ENCODE measurements at places on chromosomes 4 and X.

DNA sequence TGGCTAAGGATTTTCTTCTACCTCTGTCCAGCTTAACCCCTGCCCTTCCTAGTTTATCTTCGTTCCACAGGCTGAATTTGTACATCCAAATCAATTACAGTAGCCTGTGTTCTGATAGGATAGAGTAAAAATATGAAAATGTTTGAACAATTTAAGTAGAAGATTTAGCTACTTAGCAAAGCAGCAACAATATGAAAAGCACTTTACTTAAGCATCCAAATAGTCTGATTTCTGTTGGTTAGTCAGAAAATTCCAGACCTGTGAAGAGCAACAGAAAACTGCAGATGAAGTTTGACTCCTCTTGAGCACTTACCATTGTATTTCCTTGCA, 2.0 kb downstream of the ARSJ start:
- no peak for DNase-seq

DNA sequence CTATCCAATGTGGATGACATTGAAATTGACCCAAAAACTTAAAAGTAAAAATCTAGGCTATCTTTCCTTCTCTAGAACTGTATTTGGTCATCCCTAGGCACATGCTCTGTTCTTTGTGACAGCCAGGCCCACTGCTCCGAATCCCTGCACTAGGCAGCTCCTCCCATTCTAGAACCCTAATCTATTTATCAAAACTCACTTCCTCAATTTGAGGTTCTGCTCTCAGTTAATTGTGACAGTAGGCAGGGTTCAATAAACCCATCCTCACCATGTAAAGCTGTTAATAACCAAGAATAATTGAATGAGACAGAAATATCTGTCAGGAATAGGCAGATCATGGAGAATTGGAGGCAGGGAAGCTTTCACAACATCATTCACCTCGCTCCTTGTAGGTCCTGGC, 51.9 kb upstream of the IRF2 start:
- DNase-seq = no peak

DNA sequence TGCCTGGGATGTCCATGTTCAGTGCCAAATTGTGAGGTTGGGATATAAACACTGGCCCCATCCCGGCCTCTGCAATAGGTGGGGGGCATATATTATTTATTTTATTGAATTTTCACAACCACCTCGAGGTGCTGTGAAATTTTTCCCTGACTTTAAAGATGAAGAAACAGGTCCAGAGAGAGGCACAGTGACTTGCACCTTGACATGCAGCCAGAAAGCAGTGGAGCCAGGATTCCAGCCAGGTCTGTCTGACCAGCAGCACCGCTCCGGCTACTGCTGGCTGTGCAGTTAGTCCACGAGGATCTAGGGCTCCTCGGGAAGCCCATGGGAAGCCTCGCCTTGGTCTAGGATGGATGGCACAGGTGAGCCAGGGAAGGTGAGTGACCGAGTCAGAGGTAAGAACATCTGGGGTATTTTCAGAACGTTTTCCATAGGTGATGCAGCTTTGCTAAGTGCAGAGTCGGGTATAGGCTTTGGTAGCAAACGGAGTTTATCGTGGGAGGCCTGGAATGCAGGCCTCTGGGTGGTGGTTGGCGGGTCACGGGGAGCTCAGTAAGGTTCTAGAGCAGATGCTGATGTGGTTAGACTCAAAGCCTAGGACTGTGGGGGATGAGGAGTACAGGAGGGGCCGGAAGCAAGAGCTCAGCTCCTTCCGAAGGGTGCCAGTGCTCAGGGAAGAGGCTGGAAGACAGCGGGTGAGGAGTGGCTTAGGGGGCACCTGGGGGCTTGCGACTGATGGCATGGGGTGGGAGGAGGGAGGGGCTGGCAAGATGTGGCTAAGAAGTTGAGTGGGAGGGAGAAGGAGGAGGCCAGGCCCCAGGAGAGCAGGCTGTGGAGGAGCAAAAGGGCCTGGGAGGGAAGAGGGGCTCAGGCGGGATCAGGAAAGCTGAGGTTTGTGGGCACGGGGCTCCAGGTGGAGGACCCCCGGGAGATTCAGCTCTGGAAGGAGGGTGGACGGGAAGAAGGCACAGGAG, 107.7 kb upstream of the LRPAP1 start:
- no peak for DNase-seq

DNA sequence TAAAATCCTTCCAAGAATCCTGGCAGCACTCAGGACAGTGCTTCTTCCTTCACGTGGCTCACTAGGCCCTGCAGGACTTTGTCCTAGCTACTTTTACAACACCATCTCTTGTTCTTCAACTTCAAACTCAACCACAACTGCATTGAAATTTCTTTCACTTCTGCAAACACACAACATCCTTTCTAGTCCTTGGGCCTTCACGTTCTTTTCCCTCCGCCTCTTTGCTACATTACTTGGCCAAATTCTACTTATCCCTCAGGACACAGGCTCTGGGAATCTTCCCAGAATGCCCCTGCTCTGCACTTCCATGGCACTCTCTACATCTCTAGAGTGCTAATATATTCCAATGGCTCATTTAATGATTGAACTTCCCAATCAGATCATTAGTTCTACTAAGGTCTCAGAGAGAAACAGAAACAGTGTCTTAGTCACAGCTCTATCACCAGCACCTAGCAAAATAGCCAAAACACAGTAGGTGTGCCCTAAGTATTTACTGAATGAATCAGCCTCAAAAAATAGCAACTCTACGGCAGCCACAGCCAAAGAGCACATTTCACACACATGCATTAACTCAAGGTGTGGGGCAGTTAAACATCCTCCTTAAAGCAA, 73.3 kb downstream of the MANBA start:
- no peak for DNase-seq
